ENCODE measurements at places on chromosomes 3 and 15.

- no peak for DNase-seq
Observed at GRCh38 chr3:142553741-142554140, 24.8 kb downstream of the ATR start.

DNA sequence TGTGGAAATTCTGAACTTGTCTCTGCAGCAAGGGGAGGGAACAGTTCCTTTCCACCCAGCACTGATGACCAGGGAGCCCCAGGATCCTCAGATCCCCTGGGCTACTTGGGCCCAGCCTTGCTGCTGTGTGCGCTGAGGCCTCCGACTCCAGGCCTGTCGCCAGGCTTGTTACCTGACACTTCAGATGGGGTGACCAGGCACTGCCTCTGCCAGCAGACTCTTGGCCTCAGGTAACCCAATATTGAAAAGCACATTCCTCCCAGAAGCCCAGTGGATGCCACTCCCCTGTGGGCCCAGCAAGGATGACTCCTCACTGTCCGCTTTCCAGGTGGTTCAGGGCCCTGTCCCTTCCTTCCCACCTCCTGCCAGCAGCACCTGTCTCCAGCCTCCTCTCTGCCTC, 3.5 kb upstream of the PLA2G4E start:
- DNase-seq: no peak

DNA sequence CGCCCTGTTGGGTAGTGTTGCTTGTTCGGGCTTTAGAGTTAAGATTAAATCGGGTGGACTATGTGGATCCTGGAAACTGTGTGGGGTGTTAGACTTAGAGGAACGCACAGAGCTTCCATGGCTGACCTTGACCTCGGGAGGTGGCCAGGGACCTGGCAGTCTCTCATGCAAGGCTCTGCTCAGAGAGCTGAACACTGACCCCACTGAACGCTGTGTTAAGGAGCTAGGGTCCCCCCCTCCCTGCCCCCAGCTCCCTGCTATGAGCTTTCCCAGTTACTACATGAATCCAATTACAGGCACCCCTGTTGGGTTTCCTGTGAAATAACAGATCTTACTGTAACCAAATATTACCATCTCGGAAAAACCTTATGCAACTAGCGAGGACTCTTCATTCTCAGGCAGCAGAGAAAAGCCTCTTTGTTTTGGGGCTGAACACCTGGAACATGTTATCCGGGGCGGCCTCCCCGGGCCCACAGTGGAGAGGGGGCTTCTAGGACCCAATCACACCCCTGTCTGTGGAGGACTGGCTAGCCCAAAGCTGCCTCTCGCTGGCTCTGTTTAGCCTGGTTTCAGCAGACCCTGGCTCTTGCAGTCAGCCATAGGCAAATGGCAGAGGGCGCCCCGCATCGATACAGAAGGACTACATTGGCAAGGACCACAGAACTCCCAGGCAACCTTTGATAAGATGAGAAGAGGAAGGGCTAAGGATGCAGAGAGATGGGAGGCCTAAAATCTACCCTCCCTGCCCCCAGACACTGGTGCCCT, 25.8 kb upstream of the ALDH1A3 start:
- DNase-seq: no peak

- DNase-seq: no peak
Observed at GRCh38 chr3:20739814-20740213, 553.8 kb upstream of the SGO1 start.

GRCh38 chr15:83516935-83517334, 69.8 kb downstream of the SH3GL3 start:
- DNase-seq: no peak

DNA sequence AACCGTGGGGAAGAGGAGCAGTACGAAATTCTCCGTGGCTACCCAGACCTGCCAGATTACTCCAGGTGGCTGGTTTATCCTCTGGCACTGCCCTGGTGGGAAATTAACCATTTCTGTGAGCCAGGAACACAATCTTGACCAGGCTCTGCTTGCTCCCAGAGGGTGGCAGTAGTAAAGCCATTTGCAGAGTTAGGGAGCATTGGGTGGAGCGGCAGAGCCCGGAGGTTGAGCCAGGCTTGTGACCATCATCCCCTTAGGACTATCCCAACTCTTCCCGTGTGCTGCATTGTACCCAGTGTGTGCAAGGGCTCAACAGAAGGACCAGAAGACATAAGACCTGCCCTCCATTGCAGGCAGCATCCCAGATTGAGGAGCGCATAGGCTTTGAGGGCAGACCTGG, 5.3 kb downstream of the KNG1 start:
- no peak for DNase-seq
